ENCODE measurements at places on chromosomes 12 and 14.

DNA sequence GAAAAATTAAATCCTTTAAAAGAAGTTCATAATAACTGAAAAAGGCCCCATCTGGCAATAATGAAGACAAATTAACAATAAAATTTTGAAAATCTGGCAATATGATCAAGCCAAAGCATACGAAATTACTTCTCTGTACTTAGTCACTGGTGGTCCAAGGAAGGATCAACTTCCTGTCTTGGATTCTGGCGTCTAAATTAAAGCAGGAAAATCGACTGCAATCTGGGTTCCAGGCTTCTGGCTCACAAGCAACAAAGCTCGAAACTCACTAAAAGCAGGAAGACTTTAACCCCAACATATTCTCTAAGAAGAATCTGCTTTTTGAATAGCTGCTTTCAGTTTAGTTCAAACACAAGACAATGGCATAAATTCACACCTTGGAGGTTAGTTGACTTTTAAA, 49.7 kb downstream of the LRIG3 start:
- DNase-seq = no peak

DNA sequence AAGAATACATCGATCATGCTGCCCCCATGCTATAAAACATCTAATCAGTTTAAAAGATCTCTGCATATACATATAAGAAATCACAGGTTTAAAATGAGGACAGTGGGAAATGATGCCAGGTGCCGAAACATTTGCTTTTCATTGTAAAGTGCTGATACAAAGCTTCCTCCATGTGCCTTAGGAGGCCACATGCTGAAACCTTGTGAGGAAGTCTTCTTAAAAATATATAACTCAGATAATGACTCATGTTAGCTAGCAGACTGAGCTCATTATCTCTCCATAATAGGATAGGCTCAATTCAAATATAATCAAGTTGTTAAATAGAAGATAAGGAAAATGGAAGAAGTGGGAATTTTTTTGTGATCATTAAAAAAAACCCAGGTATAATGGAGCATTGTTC, 65.9 kb downstream of the RFX4 start:
- no peak for DNase-seq

DNA sequence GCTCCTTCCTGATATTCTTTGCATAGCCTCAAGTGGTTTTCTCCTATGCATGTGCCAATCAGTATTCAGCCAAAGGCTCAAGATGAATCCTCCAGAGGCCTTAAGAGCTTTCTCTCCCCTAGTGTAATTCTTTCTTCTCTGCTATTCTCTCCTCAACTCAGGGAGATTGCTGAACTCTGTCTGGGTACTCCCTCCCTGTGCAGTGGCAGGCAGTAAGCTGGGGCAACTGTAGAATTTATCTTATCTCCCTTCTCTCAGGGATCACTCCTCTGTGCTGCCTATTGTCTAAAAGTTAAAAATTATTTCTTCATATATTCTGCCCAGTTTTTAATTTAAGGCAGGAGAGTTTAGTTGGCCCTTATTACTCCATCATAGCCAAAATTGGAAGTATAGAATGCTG, 28.5 kb upstream of the RTRAF start:
- no peak for DNase-seq

GRCh38 chr12:29082522-29082921, 66.6 kb upstream of the FAR2 start:
- no peak for DNase-seq

- no peak for DNase-seq
These were observed 55.6 kb downstream of the HMGA2 start for GRCh38 chr12:65879878-65880277.

DNA sequence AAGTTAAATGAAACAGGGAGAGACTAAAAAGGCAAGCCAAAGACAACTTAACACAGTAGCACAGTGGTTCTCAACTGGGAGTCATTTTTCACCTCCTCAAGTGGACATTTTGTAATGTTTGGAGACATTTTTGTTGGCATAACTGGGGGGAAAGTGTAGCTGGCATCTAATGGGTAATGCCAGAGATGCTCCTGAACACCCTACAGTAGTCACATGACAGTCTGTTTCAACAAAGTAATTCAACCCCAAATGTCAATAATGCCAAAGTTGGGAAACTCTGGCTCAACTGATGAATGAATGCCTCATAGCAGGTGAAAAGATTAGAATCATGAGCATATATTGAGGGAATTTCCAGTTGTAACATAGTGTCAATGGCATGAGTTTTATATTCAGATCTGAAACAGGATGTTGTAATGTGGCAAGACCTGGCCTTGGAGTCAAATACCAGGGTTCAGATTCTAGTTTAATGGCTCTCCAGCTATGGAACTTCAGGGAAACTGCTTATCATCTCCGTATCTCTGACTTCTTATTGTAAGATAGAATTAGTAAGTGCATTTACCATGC, 2.4 kb upstream of the OR4K5 start:
- DNase-seq = no peak

DNA sequence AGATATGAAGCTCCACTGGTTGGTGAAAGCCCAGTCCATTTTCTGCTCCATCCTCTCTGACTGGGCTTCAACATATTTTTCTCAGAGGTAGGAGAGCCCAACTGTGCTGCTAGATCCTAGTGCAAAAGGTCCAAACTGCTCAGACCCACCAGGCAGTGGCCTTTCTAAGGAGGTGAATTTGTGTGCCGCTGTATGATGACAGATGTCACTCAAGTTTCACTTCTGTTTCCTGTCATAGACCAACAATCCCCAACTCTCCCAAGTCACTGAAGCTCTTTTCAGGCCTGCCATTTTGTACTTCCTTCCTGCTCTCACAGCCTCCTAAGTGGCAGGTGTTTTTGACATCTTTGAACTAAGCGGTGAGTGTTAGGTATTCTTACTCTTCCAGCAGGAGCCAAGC, 16.4 kb upstream of the RNASE4 start:
- no peak for DNase-seq

- DNase-seq = no peak
These were observed 372.6 kb downstream of the SEC23A start for GRCh38 chr14:38730420-38730819.

GRCh38 chr12:19799895-19800602, 360.8 kb downstream of the AEBP2 start:
- DNase-seq = no peak

DNA sequence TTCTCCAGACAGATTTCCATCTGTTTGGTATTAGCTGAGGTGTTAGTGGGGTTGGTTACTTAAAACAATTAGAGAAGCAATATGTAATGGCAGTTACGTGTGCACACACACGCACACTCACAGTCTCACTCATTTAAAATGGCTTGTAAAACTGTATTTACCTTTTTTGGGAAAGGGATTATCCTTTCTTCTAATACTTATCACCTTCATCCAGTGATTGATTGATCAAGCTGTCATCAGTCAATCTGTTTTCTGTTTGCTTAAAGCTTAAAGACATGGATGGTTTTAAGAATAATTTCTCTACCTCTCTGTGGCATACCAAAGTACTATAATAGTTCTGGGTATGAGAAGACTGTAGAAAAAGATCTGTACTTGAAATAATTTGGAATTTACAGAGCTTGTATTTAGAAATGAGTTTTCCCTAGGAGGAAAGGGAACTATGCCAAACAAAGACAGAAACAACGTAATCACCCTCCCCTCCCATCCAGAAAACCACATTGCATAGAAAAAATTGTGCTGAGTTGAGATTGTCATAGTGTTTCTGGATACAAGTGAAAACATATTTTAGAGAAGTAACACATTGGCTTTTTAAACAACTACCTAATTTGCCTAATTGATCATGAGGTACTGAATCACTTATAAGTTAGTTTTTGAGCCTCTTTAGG, 455.8 kb downstream of the PCNX1 start:
- DNase-seq = no peak

DNA sequence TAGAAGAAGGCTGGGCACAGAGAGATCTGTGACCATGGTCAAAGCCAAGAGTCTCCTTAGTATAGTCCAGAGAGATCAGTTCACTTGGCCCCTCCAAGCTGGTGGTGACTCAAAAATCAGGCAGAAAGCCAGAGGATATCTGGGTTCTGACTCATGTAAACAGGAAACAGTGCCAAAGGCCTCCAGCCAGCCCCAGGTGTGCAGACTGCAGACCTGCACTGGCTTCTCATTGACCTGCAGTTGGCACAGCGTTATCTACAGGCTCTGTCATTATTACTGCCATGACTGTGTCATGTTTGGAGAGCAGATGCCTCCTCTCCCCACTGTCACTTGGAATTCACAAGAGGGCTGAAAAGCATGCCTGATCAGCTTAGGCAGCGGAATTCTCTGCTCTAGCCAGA, 295.7 kb upstream of the PRKD1 start:
- DNase-seq = no peak

DNA sequence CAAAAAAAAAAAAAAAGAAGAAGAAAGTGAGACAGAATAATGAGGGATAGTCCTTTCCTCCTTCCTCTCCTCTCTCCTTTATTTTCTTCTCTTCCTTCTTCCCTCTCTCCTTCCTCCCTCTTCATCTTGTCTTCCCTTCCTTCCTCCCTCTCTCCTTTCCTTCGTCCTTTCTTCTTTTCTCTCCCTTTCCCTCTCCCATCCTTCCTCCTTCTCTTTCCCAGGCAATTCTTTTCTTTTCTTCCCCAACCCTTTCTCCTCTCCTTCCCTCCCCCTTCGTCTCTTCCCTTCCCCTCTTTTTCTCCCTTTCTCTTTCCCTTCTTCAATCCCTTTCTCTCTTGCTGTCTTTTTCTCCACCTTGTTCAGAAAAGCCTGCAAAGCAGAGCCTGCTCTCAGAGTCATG, 3.6 kb upstream of the CHST11 start:
- DNase-seq = no peak

DNA sequence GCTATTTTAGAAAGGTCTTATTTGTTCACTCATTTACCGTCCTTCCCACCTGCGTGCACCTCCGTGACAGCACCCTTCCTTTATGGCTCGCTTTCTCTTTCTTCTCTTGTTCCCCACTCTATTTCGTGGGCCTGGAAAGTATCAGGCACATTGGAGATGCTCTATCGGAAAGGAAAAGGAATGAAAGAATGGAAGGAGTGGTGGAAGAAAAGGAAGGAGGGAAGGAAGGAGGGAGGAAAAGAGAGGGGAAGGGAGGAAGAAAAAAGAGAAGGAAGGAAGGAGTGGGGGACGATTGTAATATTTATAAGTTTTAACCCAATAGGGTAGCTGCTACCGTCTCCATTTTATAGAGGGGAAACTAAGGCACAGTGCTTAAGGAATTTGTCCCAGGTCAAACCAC, 363.4 kb downstream of the CACNA1C start:
- no peak for DNase-seq

- no peak for DNase-seq
These were observed 51.3 kb downstream of the KCNA5 start for GRCh38 chr12:5094986-5095385.

- no peak for DNase-seq
These were observed 860.9 kb upstream of the MDGA2 start for GRCh38 chr14:48536318-48536717.

- DNase-seq = no peak
These were observed 24.4 kb downstream of the NEUROD4 start for GRCh38 chr12:55044135-55044534.

DNA sequence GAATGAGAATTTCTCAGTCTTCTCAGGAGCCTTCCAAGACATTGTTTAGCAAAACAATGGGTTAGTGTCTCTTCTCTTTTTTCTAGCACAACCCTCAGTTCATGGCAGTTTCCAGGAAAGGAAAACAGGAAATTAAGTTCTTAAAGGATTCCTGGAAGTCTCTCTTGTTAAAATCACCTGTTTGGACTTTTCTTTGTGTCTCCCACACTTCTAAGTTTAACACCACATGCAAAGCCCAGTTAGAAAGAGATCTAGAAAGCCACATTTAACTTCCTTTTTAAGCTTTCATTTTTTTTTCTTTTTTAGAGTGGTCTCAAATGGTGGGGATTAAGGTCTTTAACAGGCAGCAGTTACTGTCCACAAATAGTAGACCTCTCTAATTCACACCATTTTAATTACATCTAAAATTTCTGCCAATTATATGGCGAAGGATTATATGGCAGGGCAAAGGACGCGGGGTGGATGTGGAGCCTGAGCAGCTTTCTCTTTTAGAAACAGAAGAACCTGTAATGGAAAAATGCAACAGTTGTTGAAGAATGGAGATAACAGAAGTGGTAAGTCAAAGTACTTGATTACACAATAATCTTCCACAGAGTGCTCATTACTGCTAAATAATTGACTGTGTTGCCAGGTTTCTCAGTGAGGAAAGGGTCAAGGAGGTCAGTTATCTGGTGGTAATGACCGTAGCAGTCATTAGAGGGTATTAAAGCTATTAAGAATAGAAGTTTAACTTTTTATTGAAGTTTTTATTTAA, 298.6 kb downstream of the AKAP6 start:
- DNase-seq = no peak

DNA sequence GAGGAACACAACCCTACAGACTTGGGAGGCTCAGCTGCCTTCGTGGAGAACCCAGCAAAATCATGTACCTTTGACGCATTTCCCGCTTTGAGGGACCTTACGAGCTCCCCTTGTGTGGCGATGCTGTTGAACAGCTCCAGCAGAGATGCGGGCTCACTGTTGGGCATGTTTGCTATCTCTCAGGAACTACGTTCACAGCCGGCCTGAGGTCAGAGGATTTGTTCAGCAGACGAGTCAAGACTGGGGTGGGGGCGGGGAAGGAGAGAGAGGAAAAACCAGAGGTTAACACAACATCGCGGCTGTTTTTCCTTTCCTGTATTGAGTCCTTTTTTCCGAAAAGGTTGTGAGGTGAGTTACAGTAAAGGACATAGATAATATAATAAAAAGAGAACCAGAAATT, 45.9 kb downstream of the SLC25A47 start:
- DNase-seq = no peak

- DNase-seq = no peak
These were observed 84.9 kb upstream of the FOXG1 start for GRCh38 chr14:28681681-28682080.

DNA sequence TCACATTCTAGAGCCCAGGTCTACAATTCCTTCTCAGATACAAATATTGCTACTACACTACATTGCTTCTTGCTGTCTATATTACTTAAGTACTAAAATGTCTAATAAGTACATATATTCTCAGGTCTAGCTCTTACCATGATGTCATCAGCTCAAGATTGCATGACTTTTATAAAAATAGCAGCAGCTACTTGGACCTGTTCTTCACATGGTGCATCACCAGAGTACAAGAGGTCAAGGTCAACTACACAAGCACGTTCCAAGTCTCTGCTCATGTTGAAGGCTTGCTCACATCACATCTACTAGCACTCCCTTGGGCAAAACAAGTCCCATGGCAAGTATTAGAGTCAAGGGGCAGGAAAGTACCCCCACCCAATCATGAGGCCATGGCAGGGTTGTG, 465.6 kb downstream of the MED13L start:
- DNase-seq = no peak
